Sigmoid colon (tissue), 7 donors: ENCODE measurements at places on chromosomes 12 and 14. TPM values are rescaled to one million over a fixed set of nuclear protein-coding genes. Genes with fewer than 3 reads are reported as not detected.

DNA sequence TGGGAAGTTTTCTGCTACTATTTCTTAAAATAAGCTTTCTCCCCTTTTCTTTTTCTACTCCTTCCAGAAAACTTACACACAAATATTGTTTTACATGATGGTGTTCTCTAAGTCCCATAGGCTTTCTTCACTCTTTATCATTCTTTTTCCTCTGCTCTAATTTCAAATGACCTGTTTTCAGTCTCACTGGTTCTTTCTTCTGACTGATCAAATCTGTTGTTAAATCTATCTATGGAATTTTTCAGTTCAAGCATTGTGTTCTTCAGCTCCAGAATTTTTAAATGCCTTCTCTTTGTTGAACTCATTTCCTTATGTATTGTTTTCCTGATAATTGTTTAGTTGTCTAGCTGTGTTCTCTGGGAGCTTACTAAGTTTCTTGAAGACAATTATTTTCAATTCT is 29.5 kb upstream of the CNOT2 start:
- no peaks in the 10 kb centered on the region for H3K4me1 ChIP-seq
- H3K27me3 ChIP-seq = no peaks in the 10 kb centered on the region
- H3K4me3 ChIP-seq = no peak overlapping the region
- H3K27ac ChIP-seq = no peak overlapping the region
- DNase-seq = no peak

DNA sequence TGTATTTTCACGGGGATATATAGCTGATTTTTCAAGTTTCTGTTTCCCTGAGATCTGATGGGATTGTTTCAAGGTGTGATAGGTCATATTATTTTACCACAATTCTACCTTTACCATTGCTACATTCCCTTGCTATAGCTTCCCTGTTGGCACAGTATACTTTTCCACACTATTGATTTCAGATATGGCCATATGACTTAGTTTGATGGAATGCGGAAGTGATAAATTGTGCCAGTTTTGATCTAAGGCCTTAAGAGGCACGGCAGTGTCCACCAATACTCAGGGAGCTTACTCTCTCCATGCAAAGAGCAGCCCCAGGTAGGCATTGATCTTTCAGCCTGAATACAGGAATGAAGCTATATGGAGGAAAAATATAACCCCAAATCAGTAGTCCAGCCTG is 315.7 kb downstream of the SLC16A7 start:
- no peak for DNase-seq
- no peak overlapping the region for H3K27ac ChIP-seq
- no peaks in the 10 kb centered on the region for H3K27me3 ChIP-seq
- H3K4me3 ChIP-seq = no peak overlapping the region
- H3K4me1 ChIP-seq = no peaks in the 10 kb centered on the region
- no peaks in the 10 kb centered on the region for H3K36me3 ChIP-seq

- no peak overlapping the region for H3K27ac ChIP-seq
- no peaks in the 10 kb centered on the region for H3K36me3 ChIP-seq
- no peaks in the 10 kb centered on the region for H3K27me3 ChIP-seq
- no peak overlapping the region for H3K4me3 ChIP-seq
- DNase-seq = peak; percentile 1
Observed at GRCh38 chr12:56074396-56074795, 5.6 kb upstream of the ERBB3 start.

DNA sequence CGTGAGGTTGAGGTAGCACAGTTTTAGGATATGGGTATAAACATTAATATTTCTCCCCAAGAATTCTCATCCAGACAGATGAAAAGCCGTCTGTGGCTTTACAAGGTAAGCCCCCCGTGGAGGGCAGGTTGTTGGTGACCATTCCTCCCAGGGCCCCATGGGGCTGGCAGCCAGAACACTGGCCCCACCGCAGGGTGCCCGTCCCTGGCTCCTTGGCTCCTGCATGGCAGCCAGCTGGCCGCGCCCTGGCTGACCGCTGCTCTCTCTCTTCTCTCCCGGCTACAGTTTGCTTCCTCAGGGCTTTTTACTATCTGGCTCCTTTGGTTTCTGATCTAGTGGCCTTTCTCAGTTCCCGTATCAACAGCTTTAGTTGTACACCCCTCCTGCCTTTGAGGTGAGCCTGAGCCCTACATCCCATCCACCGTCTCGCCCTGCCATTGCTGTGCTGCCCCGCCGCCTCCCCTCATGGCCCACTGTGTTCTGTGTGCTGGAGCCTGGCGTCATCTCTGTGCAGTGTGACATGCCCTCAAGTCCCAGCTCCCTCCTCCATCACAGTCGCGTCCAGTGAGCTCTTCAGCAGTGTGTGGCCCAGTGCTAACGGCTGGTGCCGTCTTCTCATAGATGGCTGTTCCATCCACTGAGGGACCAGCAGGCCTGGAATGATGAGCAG is 25.8 kb downstream of the RAB35 start:
- DNase-seq = no peak
- peaks cover 36% of the 10 kb centered on the region for H3K4me1 ChIP-seq
- peaks cover 14% of the 10 kb centered on the region for H3K36me3 ChIP-seq
- no peak overlapping the region for H3K27ac ChIP-seq

DNA sequence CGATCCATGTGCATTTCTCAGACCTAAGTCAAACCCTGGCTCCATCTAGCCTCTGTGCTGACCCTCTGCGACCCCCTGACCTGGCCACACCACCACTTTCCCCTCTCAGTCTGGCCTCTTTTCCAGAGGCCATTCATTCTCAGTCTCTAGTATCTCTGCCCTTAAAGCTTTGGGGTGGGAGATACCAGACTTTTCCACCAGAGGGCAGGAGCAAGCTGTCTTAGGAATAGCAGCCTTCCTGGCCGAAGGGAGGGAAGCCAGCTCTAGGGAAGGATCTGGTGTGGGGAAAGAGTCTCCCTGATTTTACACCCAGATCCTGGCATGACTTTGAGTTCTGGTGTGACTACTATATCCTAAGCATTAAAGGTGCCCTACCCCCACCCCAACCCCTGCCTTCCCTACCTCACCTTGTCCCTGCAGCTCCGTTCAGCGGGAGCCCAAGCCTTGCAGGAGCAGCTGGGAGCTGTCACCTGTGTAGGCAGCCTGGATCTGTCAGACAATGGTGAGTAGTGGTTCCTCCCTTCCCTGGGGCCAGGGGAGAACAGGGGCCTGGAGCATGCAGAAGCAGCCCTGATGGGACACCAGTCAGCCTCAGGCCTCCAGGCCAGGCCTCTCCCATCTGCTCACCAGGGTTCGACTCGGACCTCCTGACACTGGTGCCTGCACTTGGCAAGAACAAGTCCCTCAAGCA is 6.6 kb downstream of the CARMIL3 start:
- peak; percentile 83 for DNase-seq
- H3K36me3 ChIP-seq = no peaks in the 10 kb centered on the region
- H3K27ac ChIP-seq = no peak overlapping the region
- no peaks in the 10 kb centered on the region for H3K27me3 ChIP-seq

DNA sequence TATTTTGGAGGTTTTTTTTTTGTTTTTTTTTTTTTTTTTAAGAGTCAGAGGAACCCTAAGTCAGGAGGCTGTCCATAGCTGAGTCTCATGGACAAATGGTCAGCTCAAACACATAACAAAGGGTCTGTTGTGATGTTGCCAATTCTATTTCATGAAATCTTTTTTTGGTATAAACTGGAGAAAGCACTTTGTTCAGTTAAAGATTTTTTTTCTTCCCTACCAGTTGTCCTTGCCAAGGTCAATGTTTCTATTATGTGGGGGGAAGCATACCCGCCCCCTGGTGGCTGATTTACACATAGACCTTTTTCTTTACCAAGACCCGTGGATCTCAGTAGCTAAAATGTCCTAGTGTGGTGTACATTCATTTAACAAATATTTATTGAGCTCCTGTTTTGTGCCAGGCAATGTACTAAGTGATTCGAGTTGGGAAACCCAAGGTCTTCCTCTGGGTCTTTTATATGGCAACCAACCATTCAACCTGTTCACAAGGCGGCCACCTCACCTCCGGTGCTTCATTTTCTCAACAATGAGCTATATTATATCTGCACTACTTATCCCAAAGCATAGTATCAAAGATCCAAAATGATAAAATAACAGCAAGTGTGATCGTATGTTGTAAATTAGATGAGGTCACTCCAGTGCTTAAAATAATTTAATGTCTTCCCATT is 214.5 kb downstream of the PAH start:
- DNase-seq = peak; percentile 64
- no peak overlapping the region for H3K27ac ChIP-seq
- no peaks in the 10 kb centered on the region for H3K27me3 ChIP-seq

- H3K27me3 ChIP-seq = no peaks in the 10 kb centered on the region
- no peak overlapping the region for H3K4me3 ChIP-seq
- no peaks in the 10 kb centered on the region for H3K4me1 ChIP-seq
Observed at GRCh38 chr14:33934938-33935337, 15.9 kb downstream of the EGLN3 start.

CLEC9A gene
- not detected for total RNA-seq
